Sigmoid colon (tissue), 7 donors: ENCODE measurements at places on chromosomes 11 and 22. TPM values are rescaled to one million over a fixed set of nuclear protein-coding genes. Genes with fewer than 3 reads are reported as not detected.

OLFML1 gene
- 10.3 TPM for total RNA-seq

KRTAP5-10 gene
- not detected for total RNA-seq

OR8D4 gene
- total RNA-seq = not detected

SPON1 gene
- 36.8 TPM for total RNA-seq

PACSIN3 gene
- 78.3 TPM for total RNA-seq

UCP3 gene
- 1.3 TPM for total RNA-seq

RPS3 gene
- 2,377 TPM for total RNA-seq

NOL12 gene
- total RNA-seq = 11.2 TPM

MRGPRX4 gene
- total RNA-seq = not detected
